Bronchus fibroblast of lung (primary cell): ENCODE measurements at places on chromosomes 1 and 21. TPM values are rescaled to one million over a fixed set of nuclear protein-coding genes. Genes with fewer than 3 reads are reported as not detected.

Gene RAD54L
- total RNA-seq = 11.6 and 13.4 TPM in 2 replicates

Gene KCNJ10
- total RNA-seq = not detected in 2 replicates

Gene CSF1
- 20.5 and 22.4 TPM in 2 replicates for total RNA-seq

Gene PLA2G2A
- total RNA-seq = not detected in 2 replicates

Gene JTB
- total RNA-seq = 227 and 240 TPM in 2 replicates
